Urinary bladder (tissue), 4 donors: ENCODE measurements at places on chromosomes 2 and 18. TPM values are rescaled to one million over a fixed set of nuclear protein-coding genes. Genes with fewer than 3 reads are reported as not detected.

FBXO48 gene
- total RNA-seq, result 1.2 TPM

CABYR gene
- 4.8 TPM for total RNA-seq

UGT1A3 gene
- total RNA-seq, result 1.2 TPM

ACVR1C gene
- 0.37 TPM for total RNA-seq

REG3A gene
- not detected for total RNA-seq

IL1F10 gene
- not detected for total RNA-seq

POTEF gene
- not detected for total RNA-seq

TLX2 gene
- total RNA-seq, result 0.63 TPM

TYW5 gene
- 22.4 TPM for total RNA-seq

GKN2 gene
- total RNA-seq, result not detected

TWIST2 gene
- 20.5 TPM for total RNA-seq

CGREF1 gene
- total RNA-seq, result 4.1 TPM

SOWAHC gene
- total RNA-seq, result 28.2 TPM

MFSD2B gene
- total RNA-seq, result 0.85 TPM

FSIP2 gene
- total RNA-seq, result 13.9 TPM

MAPRE2 gene
- total RNA-seq, result 21.7 TPM

GCA gene
- total RNA-seq, result 22.3 TPM

EFR3B gene
- total RNA-seq, result 3.8 TPM

CHRNA1 gene
- total RNA-seq, result 6.3 TPM

CPLX4 gene
- not detected for total RNA-seq

COX7A2L gene
- total RNA-seq, result 103 TPM

SATB2 gene
- total RNA-seq, result 3.5 TPM

AUP1 gene
- 57.7 TPM for total RNA-seq

CD207 gene
- not detected for total RNA-seq

TET3 gene
- total RNA-seq, result 9.1 TPM

ALKAL2 gene
- 6.7 TPM for total RNA-seq

CRYGA gene
- not detected for total RNA-seq

RGPD4 gene
- 0.05 TPM for total RNA-seq

CCDC68 gene
- 41.3 TPM for total RNA-seq

GKN1 gene
- total RNA-seq, result not detected

CTLA4 gene
- 0.11 TPM for total RNA-seq

TRIB2 gene
- 51.3 TPM for total RNA-seq

MARCHF4 gene
- total RNA-seq, result 0.05 TPM

POMC gene
- 1.5 TPM for total RNA-seq

WNT10A gene
- 1.9 TPM for total RNA-seq

SP140 gene
- total RNA-seq, result 1.8 TPM

ATRAID gene
- 134 TPM for total RNA-seq

MC4R gene
- 0.16 TPM for total RNA-seq

SEPTIN2 gene
- total RNA-seq, result 677 TPM

MAP2 gene
- total RNA-seq, result 13.5 TPM

ERICH2 gene
- total RNA-seq, result not detected

PPP1R1C gene
- total RNA-seq, result 3.4 TPM

ANKRD30B gene
- not detected for total RNA-seq

SERPINB3 gene
- 0.16 TPM for total RNA-seq

PIEZO2 gene
- 78.1 TPM for total RNA-seq

SULT1C4 gene
- 31.9 TPM for total RNA-seq

DYNAP gene
- total RNA-seq, result not detected

PDCL3 gene
- 9.9 TPM for total RNA-seq

CD8B gene
- not detected for total RNA-seq

DNER gene
- 4.4 TPM for total RNA-seq

GLB1L gene
- total RNA-seq, result 12.0 TPM

TUBA3E gene
- total RNA-seq, result not detected

TMEM178A gene
- total RNA-seq, result 5.2 TPM

TFPI gene
- 177 TPM for total RNA-seq

NMUR1 gene
- 0.26 TPM for total RNA-seq

ZSWIM2 gene
- 0.21 TPM for total RNA-seq

IMP4 gene
- total RNA-seq, result 22.3 TPM
